Cardiac septum (tissue), 1 donor: ENCODE measurements at places on chromosomes 5 and 9.

DNA sequence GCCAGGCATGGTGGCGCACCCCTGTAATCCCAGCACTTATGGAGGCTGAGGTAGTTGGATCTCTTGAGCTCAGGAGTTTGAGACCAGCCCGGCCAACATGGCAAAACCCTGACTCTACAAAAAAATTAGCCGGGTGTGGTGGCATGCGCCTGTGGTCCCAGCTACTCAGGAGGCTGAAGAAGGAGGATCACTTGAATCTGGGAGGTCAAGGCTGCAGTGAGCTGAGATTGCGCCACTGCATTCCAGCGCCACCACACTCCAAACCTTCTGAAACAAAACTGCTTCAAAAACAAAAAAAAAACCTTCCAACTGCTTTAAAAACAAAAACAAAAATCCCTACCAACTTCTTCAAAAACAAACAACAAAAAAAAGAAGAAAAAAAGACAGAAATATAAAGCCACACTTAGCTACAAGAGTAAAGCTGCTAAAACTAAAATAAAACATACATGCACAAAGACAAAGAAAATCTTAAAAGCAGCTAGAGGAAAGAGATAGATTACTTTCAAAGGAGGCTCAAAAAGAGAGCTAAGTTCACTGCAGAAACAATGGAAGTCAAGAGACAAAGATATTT is 11.4 kb downstream of the DCAF10 start:
- DNase-seq: no peak

DNA sequence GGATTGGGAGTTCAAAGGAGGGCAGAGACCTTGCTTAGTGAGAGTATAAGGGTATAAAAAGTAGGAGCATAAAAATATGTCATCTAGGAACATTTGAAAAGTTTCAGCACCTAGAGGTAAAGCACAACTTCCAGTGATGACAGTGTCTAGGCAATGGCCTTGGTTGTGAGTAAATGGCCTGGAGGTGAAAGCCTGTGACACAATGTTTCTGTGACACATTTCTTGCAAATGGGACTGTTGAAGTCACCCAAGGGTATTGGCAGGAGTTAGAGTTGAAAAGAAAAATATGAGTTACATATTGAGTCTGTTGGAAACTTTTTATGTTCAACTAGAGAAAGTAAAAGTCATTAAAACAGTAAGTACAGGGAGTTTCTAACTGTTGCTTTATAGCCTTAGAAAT is 14.8 kb downstream of the C5orf47 start:
- no peak for DNase-seq

GRCh38 chr5:322281-322941 is 897 bp downstream of the AHRR start:
- no peak for DNase-seq

- DNase-seq: no peak
Measured at GRCh38 chr5:52709167-52709925, 78.4 kb upstream of the ITGA1 start.

- DNase-seq: no peak
Measured at GRCh38 chr9:78543353-78543752, 246.4 kb downstream of the PSAT1 start.
